Renal pelvis (tissue), 12 donors: ENCODE measurements at places on chromosomes 12 and 14. TPM values are rescaled to one million over a fixed set of nuclear protein-coding genes. Genes with fewer than 3 reads are reported as not detected.

OR4K15 gene
- polyA plus RNA-seq, result not detected

ADGRD1 gene
- polyA plus RNA-seq, result 10.3 TPM

CD27 gene
- 2.2 TPM for polyA plus RNA-seq

ADIPOR2 gene
- 46.3 TPM for polyA plus RNA-seq

PMEL gene
- 3.6 TPM for polyA plus RNA-seq

HVCN1 gene
- polyA plus RNA-seq, result 10.2 TPM

GALNT8 gene
- 3.8 TPM for polyA plus RNA-seq

GYS2 gene
- not detected for polyA plus RNA-seq

KRT84 gene
- not detected for polyA plus RNA-seq

BIN2 gene
- 3.0 TPM for polyA plus RNA-seq

TAS2R31 gene
- 2.0 TPM for polyA plus RNA-seq

LUM gene
- 52.1 TPM for polyA plus RNA-seq

KRT85 gene
- polyA plus RNA-seq, result not detected

ZDHHC22 gene
- polyA plus RNA-seq, result 0.58 TPM

OLR1 gene
- 1.4 TPM for polyA plus RNA-seq

SLC10A1 gene
- 0.15 TPM for polyA plus RNA-seq

PRPH gene
- polyA plus RNA-seq, result 0.47 TPM
